ENCODE measurements at places on chromosomes 4 and X.

- DNase-seq: no peak
These were observed 4.8 kb upstream of the GPM6B start for GRCh38 chrX:13821738-13822137.

- no peak for DNase-seq
These were observed 534.4 kb upstream of the EPHA5 start for GRCh38 chr4:66204534-66205247.

DNA sequence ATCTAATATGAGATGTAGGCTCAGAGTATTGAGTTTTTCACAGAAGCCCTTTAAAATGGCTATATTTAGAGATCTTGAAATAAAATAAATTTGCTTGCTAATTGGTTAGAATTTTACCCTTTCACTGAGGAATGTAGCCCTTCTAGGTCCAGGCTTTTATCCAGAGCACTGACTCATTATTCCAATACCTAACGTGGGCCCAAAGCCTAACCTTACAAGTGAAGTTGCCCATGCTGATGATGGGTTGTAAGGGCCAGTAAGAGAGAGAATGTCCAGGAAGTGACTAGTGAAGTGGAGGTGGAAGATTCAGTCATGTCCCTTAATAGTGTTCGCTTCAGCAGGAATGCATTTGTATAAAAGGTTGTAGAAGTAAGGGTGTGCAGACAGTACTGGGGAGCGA is 155.9 kb downstream of the STIM2 start:
- no peak for DNase-seq

DNA sequence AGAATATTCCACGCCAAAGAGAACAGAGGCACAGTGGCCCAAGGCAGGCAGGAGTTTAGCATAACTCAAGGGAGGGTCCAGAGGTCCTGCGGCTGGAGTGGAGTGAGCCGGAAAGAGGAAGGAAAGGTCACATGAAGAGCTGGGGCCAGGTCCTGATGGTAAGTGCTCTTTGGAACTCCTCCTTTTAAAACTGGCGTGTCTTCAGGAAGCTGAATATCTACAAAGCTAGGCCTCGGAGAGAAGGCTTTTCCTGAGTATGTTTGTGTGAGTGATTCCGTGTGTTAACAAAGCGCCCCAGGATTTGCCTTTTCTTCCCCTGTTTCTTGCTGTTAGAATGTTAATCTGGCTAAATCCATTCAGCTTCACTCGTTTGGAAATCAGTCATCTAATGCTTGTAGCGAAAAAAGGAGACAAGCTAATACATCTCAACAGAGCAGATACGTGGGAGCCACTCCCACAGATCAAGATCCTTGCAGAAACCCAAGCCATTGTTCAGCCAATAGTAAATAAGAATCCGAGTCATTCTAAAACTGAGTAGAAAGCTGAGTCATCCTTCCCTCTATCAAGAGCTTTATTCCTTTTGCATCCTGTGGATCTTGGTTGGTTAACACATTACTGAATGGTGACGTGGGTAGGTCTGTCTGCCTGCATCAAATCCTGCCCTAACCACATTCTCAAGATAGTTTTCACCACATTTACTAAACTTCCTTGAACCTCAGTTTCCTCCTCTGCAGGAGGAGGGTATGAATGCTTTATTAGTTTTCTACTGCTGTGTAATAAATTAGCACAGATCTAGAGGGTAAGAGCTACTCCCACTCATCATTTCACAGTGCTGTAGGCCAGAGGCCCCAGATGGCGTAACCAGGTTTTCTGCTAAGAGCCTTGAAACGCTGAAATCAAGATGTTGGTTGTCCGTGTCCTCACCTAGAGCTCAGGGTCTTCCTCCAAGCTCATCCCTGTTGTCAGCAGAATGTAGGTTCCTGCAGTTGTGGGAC is 43.2 kb upstream of the RBM47 start:
- peak; percentile 41 for DNase-seq

GRCh38 chr4:155234206-155234605 is 25.8 kb downstream of the NPY2R start:
- no peak for DNase-seq

- no peak for DNase-seq
These were observed 10.6 kb downstream of the ASMTL start for GRCh38 chrX:1442016-1442665.

GRCh38 chr4:142523111-142523510 is 323.0 kb downstream of the INPP4B start:
- DNase-seq: no peak

DNA sequence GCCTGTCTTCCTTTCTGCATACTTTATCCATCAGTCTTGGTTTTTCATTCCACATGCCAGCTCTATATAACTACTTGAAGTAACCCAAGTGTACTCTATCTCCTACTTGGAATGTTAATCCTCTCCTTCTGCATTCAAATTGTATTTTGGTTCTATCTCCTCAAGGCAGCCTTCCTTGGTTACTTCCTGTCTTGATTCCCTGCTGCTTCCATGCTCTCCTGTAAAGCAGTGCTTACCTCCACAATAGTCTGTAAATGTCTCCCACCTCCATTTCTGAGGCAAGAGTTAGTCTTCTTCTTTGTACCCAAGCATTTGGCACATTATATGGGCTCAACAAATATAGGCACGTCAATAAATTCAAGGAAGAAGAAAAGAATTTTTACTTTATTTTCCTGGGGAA is 298.4 kb downstream of the ARHGAP24 start:
- no peak for DNase-seq

DNA sequence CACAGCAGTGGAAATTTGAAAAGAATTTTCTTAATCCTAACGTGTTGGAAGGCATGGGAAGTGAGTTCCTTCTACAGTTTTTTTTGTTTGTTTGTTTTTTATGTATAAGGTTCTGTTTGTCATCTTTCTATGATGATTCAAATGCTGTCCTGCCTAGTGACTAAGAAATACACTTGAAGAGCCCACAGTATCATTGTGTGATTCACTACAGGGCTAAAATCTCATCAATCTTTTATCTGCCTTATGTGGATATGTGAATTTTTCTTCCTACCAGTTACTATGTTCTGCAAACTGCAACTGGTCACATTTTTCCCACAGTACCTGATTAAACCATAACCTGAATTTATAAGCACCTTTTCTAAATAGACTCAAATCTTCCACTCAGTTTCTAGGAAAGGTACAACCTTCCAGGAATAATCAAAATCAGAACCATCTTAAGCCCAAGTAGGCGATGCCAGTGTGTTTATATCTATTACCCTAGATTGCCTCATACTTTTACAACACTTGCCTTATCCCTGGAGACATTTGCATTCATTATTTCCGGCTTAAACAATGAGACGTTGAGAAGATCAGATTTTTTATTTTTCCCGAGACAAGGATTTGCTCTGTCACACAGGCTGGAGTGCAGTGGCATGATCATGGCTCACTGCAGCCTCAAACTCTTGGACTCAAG is 214.6 kb upstream of the GALNT7 start:
- no peak for DNase-seq

- no peak for DNase-seq
These were observed 163.1 kb upstream of the PLAC1 start for GRCh38 chrX:134821370-134821769.

- DNase-seq: no peak
These were observed 46.1 kb upstream of the CABS1 start for GRCh38 chr4:70288651-70289050.

GRCh38 chr4:86730310-86730709 is 118.9 kb downstream of the SLC10A6 start:
- no peak for DNase-seq

DNA sequence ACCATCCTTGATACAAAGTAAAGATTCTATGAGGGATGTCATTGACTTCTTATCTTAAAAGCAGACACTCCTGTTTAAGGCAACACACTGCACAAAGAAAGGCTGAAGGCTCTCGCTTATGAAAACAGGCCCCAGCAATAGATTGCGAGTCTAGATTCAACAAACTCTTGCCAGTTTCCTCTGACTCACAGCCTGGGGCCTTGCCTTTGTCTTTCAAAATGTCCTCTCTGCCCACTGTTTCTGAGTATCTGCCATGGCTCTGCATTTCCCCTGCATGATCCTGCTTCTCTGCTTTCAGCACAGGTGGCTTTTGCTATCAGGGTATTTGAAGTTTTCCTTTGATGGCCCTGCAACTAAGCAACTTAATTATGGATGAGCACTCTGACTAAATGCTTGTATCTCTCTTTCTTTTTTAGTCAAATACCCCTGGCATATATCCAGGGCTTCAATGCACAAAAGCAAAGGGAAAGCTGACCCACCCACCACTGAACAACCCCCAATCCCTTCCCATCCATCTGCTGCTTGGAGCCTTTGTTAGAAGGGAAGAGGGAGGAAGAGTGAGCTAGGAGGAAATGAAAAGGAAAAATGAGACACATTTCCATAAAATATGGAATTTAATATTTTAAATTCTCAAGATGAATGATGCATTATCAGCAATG is 32.2 kb downstream of the NDP start:
- no peak for DNase-seq

GRCh38 chr4:5069901-5070300 is 18.6 kb downstream of the STK32B start:
- DNase-seq: no peak

GRCh38 chrX:18797141-18797540 is 89.7 kb downstream of the PPEF1 start:
- no peak for DNase-seq

DNA sequence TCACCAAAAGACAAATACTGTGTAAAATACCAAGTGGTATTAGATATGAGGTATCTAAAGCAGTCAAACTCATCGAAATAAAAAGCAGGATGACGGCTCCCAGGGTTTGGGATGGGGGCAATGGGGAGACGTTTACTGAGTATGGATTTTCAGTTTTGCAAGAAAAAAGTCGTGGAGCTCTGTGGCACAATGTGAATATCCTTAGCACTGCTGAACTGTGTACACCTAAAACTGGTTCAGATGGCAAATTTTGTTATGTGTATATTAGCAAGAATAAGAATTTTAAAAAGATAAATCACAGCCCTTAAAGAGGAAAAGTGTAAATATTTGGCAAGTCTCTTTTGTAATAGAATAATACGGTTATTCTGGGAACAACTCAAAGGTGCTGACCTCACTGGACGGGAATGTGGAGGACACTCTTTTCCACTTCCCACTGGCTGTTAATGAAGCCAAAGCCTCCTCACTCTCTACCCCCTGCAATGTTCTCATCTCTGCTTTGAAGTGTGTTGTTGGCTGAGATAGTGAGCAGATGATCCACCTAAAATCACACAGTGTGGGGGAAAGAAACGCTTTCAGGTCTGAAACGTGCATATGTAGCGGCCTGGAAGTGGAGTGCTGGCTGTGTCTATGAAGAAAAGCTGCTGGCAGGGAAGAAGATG is 49.2 kb downstream of the SEL1L3 start:
- no peak for DNase-seq

- no peak for DNase-seq
These were observed 38.1 kb downstream of the LAMTOR3 start for GRCh38 chr4:99856166-99856565.

- no peak for DNase-seq
These were observed 255.8 kb downstream of the COL25A1 start for GRCh38 chr4:109046471-109047201.

DNA sequence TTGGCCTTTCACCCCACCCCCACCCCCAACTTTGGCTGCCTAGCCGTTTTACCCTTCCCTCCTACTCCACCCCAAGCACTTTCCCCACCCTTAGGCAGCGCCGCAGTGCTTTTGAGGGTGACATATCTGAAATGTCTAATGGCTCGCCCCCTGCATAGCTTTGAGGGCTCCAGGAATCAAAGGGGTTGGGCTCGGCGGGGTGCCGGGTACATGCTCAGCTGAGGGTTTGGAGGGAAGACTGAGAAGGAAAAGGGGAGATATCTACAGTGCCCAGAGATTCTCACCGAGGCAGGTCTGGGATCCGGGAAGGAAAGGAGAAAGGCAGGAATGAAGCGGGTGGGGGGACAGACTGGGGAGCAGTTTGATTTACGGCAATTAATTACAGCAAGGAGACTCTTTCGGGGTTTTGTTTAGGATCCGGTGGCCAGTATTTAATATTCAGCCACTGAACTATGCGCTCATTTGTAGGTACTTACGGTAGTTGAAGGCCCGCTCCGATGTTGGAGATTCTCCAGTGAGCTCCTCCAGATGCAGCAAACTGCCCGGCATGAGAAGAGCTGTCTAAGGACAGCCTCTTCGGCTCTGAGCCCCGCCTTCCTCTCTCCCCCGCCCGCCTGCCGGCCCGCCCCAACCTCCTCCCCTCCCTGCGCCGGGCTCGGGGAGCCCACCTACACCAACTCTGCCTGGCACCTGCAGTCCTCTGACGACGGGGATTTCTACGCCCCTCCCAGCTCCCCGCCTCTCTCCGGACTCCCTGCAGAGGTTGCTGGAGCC is at the start of gene IGSF1:
Gene IGSF1 (minus strand): TSS at position 569 of the 774 bp plus-strand sequence. CDS start 2,632 bp downstream, outside the sequence.
- no peak for DNase-seq
